D721Med (cell line): ENCODE measurements at places on chromosomes 16 and 17.

DNA sequence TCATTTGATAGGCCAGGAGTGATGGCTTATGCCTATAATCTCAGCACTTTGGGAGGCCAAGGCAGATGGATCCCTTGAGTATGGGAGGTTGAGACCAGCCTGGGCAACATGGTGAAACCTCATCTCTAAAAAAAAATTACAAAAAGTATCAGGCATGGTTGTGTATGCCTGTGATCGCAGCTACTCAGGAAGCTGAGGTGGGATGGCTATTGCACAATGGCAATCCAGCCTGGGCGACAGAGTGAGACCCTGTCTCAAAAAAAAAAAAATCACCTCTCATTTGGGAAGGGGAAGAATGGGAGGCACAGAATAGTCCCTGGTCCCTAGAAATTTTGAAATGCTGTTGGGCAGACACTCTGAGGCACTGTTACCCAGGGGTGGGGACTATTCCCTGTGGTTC is 35.2 kb downstream of the SLFN11 start:
- no peak for DNase-seq

DNA sequence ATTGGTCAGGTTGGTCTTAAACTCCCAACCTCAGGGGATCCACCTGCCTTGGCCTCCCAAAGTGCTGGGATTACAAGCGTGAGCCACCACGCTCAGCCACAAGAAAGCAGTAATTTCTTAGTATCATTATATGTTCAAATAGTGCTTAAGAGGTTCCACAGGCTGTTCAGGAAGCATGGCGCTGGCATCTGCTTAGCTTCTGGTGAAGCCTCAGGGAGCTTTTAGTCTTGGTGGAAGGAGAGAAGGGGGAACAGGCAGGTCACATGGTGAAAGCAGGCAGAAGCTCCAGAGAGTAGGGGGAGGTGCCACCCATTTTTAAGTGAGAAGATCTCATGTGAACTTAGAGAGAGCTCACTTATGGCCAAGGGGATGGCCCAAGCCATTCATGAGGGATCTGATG is 3.7 kb upstream of the SEC14L1 start:
- DNase-seq = no peak

GRCh38 chr17:32100971-32101631 is 41.2 kb upstream of the RHOT1 start:
- no peak for DNase-seq

- DNase-seq = no peak
Observed at GRCh38 chr16:51450909-51451308, 299.8 kb upstream of the SALL1 start.

DNA sequence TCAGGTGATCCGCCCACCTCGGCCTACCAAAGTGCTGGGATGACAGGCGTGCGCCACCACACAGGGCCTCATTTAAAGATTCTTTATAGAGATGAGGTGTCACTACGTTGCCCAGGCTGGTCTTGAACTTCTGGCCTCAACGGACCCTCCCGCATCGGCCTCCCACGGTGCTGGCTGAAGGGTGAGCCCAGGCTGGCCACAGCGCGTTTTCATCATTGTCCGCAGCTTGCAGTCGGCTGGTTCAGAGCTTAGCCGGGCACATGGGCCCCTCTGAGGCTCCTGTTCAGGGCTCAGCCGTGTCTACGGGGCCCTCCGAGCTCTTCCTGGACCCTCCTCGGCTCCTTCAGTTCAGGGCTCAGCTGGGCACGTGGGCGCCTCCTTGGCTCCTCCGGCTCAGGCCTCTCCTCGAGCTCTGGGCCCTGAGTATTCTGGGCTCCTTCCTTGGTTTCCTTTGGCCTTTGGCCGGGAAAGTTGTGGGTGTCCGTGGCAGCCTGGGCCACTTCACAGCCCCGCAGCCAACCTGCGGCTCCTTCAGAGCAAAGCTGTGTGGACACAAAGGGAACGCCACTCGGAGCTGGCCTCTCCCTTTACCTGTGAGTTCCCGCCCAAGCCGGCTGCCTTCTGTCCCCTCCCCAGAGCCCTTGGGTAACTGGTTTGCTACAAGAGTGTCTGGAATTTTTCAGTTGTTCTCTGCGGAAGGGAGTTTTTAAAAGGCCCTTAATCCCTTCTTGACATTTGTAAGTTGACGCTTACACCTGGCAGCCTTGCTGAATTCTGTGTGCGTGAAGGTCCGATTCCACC is 1.2 kb upstream of the MSLN start:
- no peak for DNase-seq

GRCh38 chr16:54281535-54282201 is 4.9 kb downstream of the IRX3 start:
- DNase-seq = no peak

GRCh38 chr16:49834531-49835151 is 21.3 kb downstream of the ZNF423 start:
- peak; percentile 56 for DNase-seq

DNA sequence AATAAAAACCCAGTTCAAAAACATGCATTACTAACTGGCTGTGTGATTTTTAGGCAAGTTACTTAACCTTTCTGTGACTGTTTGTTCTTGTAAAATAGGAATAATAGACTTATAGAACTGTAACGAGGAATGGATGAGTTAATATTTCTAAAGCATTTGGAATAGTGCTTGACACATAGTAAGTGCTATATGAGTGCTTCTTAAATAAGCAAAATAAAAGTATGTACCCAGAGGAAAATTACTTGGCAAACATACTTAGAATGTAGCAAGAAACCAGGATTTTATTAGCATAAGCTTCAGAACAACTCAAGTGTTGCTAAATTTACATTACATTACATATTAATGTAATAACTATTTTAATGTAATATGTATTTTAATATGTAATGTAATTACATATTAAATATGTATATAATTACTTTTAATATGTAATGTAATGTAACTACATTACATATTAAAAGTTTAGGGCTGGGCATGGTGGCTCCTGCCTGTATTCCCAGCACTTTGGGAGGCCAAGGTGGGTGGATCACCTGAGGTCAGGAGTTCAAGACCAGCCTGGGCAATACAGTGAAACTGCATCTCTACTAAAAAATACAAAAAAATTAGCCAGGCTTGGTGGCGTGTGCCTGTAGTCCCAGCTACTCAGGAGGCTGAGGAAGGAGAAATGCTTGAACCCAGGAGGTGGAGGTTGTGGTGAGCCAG is 14.2 kb downstream of the NFAT5 start:
- no peak for DNase-seq

DNA sequence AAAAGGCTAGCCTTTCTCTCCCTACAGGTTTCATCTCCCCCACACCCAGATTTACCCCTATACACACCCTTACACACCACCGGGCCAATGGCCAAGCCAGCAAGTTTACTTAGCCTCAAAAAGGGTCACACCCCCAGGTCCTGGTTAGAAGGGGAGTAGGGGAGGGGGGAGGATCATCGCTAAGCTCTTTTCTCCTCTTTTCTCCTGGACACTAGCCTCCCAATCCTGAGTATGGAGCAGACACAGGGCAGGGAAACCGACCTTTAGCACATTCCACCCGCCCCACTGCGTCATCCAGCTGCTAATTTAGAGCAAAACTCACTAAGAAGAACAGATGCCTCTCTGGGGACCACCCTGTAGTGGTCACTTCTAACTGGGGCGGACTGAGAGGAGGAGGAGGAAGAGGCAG is 4.4 kb downstream of the ACLY start:
- no peak for DNase-seq

DNA sequence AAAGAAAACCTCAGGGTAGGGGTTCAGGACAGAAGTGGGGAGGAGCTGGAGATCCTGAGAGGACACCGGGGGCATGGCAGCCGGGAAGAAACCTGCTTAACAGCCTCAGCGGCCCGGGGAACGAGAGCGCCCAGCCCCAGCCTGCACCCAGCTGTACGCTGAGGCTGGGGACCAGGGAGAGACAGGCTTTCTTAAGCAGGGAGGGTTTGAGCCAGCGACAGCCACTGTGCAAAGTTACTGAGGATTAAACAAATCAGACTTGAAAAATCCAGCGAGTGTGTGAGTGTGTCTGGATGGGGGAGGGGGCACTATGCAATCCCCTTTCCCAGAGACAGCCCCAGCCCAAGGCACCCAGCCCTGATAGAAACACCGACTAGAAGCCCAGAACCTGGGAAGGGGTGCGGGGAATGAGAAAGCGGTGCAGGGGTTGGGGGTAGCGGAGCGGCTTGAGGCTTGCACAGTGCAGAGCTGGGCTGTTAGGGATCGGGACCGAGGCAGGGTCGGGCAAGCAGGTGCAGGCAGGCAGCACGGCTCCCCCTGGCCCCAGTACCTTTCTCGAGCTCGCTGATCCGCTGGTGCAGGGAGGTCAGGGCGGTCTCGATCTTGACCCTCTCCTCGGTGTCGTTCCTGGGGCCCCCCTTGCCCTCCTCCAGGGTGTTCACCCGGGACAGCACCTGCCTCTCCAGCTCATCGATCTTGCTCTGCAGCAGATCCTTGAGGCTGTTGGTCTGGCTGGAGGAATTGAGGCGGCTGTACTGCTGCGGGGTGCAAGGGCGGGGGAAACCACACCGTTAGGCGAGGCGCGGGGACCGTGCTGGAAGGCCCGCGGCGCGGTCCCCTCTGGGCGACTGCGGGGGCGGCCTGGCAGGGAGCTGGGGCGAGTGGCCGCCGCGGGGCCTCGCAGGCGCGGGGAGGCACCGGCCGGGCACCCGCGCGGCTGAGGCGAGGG is 1.2 kb downstream of the NPTX1 start:
- DNase-seq = no peak

- DNase-seq = no peak
Observed at GRCh38 chr16:66306366-66307150, 59.9 kb upstream of the CDH5 start.

DNA sequence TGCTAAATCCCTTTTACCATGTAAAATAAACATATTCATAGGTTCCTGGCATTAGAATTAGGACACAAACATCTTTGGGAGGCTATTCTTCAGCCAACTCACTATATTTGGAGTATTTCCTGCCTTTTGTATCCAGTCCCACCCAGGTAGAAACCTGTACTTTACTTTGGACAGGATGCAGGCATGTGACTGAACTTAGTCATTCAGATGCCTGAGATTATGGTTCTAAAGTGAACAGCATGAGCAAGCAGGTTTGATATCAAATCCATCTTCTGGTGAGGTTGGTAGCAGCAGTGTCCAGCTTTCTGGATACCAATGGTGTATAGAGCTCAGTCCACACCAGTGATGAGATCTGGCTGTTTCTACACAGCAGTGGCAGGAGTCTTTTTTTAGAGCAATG is 20.2 kb downstream of the CA10 start:
- DNase-seq = no peak
